ENCODE measurements at places on chromosomes 5 and 9. TPM values are rescaled to one million over a fixed set of nuclear protein-coding genes. Genes with fewer than 3 reads are reported as not detected.

S100Z gene
- total RNA-seq = not detected

STOML2 gene
- total RNA-seq = 268 TPM

MSH3 gene
- total RNA-seq = 8.8 TPM

PCDHB10 gene
- under 0.01 TPM for total RNA-seq

GPX3 gene
- total RNA-seq = 10.9 TPM

PELO gene
- 17.7 TPM for total RNA-seq

TMEM8B gene
- 4.2 TPM for total RNA-seq

DPP7 gene
- total RNA-seq = 125 TPM

- no peak for DNase-seq
Measured at GRCh38 chr9:137278061-137278701, 655 bp downstream of the TOR4A start.

- no peak for DNase-seq
Measured at GRCh38 chr5:88806338-88806737, 76.6 kb downstream of the MEF2C start.

- no peak for DNase-seq
Measured at GRCh38 chr5:143606043-143606752, 202.7 kb upstream of the NR3C1 start.

DNA sequence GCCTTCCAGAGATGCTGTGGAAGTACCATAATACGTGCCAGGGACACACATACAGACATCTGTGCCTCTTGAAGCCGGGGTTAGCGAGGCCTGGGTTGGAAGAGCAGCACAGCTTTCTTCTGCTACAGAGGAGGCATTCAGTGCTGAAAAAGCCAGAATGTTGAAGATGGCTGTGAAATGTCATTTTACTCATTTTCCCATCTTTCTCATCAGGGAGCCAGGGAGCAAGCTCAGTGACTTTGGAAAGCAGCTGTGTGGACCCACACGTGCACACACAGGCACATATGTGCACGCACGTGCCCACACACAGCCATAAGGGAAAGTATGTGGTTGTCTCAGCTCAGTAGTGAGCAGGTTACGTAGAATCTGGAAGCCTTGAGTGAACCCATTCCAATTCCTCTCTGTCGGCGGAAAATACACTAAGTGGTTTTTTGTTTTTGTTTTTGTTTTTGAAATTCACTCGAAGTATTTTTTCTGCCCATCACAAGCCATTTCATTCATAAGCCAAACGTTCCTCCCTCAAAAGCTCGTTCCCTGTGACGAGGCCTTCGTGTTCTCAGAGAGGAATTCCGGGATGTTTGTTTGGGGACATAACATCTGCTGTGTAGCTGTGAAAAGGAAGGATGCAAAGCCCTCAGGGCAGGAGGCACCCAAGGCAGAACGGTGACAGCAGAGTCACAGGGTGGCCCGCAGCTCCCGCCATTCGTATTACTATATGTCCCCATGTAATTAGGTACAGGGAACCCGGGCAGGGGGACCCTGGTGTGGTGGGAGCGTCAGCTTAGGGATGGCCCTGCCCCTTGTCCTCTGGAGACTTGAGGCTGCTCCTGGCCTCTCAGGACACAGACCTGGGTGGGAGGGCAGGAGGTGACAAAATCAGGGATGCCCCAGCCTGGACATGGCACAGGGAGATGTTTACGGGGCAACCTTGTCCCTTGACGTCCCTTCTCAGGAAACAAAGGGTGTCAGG is 29.0 kb upstream of the ANKRD33B start:
- DNase-seq = no peak

DNA sequence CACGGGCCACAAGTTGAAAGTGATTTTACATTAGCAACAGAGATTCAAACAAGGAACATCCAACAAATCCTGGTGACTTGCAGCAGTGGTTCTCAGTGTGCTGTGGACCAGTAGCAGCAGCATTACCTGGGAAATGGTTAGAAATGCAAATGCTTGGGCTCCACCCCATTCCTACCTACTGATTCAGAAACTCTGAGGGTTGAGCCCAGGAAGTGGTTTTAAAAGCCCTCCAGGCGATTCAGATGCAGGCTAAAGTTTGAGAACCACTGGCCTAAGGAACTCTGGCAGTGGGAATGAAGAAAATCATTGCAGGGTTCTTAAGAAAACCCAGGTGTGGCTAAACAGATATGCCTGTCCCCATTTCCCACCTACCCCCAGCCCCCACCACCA is 398.8 kb downstream of the ENC1 start:
- DNase-seq = no peak

GRCh38 chr9:83454076-83454475 is 84.1 kb downstream of the FRMD3 start:
- no peak for DNase-seq
